ENCODE measurements at places on chromosomes 1 and 21. TPM values are rescaled to one million over a fixed set of nuclear protein-coding genes. Genes with fewer than 3 reads are reported as not detected.

GRCh38 chr21:42027822-42028765 lies 17.9 kb upstream of the ZBTB21 start:
- DNase-seq, result peak; percentile 43
- H3K27ac ChIP-seq, result no peak overlapping the region
- H3K4me3 ChIP-seq, result no peak overlapping the region
- no peaks in the 10 kb centered on the region for H3K36me3 ChIP-seq

DNA sequence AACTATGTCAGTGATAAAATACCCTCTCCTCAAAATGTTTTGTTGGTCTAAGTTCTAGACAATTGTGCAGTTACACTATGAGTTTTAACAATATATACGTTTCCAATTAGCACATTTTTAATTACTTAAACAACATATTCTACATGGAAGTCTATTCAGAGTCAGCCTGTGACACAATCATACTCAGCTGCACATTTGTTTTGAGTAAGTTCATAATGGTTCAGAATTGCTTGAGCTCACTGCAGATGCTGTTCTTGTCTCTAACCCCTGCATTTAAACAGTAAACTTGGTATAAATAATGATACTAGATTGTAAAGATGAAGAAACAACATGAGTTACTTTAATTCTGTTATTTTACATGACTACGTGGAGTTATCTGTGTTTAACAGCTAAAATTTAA lies 30.6 kb downstream of the CDKN2C start:
- H3K27ac ChIP-seq, result no peak overlapping the region
- no peak for DNase-seq
- no peak overlapping the region for H3K4me3 ChIP-seq

- peak overlapping the region; percentile 50 for H3K4me3 ChIP-seq
- H3K36me3 ChIP-seq, result no peaks in the 10 kb centered on the region
- no peaks in the 10 kb centered on the region for H3K27me3 ChIP-seq
These were observed 120.7 kb upstream of the JUN start for GRCh38 chr1:58904299-58905125.

Gene ABCB10
- 21.3 TPM for total RNA-seq

Gene SLC25A34
- total RNA-seq, result 12.1 TPM

DNA sequence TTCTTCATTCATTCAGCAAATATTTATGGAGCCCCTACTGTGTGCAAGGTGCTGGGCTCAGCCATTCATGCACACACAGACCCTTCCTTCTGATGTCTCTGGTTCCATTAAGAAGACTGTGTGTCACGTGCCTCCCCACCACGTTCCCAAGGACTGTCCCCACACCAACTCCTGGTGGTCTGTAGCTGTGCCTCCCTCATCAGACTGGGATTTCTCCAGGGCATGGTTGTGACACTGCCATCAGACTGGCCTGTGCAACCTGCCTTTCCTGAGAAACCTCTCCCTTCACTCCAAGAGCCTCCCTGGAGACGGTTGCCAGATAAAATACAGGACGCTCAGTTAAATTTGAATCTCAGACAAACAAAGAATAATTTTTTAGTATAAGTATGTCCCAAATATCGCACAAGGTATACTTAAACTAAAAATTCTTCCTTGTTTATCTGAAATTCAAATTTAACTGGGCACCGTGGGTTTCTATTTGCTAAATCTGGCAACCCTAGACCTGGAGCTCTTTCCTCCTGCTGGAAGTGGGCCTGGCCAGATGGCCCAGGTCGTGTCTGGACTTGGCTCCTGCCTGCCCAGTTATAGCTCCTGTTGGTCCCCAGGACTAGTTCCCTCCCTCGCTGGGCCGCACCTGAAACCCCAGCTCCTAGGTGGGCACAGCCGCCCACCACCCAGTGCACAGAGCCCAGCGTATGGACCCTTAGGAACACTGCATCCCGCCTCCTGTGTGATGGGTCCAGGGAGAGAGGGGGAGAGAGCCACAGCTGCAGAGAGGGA lies 76.9 kb downstream of the RAP1GAP start:
- no peak overlapping the region for H3K4me3 ChIP-seq
- H3K36me3 ChIP-seq, result no peaks in the 10 kb centered on the region
- no peaks in the 10 kb centered on the region for H3K27me3 ChIP-seq
- DNase-seq, result no peak
- no peak overlapping the region for H3K27ac ChIP-seq
- H3K4me1 ChIP-seq, result peaks cover 2% of the 10 kb centered on the region

GRCh38 chr1:64114012-64114525 lies 89.4 kb upstream of the UBE2U start:
- H3K36me3 ChIP-seq, result no peaks in the 10 kb centered on the region
- H3K4me1 ChIP-seq, result no peaks in the 10 kb centered on the region
- no peaks in the 10 kb centered on the region for H3K27me3 ChIP-seq
- no peak overlapping the region for H3K27ac ChIP-seq

GRCh38 chr1:169059421-169059820 lies 47.1 kb upstream of the ATP1B1 start:
- H3K27me3 ChIP-seq, result no peaks in the 10 kb centered on the region
- DNase-seq, result no peak
- H3K36me3 ChIP-seq, result no peaks in the 10 kb centered on the region
- no peak overlapping the region for H3K4me3 ChIP-seq
- H3K27ac ChIP-seq, result no peak overlapping the region

DNA sequence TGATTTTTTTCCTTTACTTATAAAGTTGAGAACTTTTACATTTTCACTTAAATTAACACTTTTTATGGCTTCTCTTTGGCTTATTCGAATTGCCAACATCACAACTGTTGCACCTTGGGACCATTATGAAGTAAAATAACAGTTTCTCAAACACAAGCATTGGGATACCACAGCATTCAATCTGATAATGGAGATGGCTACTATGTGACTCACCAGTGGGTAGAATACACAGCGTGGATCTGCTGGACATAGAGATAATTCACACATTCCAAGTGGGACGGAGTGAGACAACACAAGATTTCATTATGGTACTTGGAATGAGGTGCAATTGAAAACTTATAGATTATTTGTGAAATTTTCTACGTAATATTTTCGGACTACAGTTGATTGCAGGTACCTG lies 68.0 kb downstream of the ADAMTS1 start:
- no peak for DNase-seq
- no peak overlapping the region for H3K4me3 ChIP-seq
- H3K27ac ChIP-seq, result no peak overlapping the region
- no peaks in the 10 kb centered on the region for H3K4me1 ChIP-seq

GRCh38 chr1:18475234-18475905 lies 5.4 kb upstream of the KLHDC7A start:
- H3K27ac ChIP-seq, result no peak overlapping the region
- no peak overlapping the region for H3K4me3 ChIP-seq
- DNase-seq, result peak; percentile 5
- H3K27me3 ChIP-seq, result no peaks in the 10 kb centered on the region
- no peaks in the 10 kb centered on the region for H3K36me3 ChIP-seq

GRCh38 chr21:38802050-38803026 lies 3.4 kb upstream of the ETS2 start:
- no peaks in the 10 kb centered on the region for H3K27me3 ChIP-seq
- H3K36me3 ChIP-seq, result no peaks in the 10 kb centered on the region

DNA sequence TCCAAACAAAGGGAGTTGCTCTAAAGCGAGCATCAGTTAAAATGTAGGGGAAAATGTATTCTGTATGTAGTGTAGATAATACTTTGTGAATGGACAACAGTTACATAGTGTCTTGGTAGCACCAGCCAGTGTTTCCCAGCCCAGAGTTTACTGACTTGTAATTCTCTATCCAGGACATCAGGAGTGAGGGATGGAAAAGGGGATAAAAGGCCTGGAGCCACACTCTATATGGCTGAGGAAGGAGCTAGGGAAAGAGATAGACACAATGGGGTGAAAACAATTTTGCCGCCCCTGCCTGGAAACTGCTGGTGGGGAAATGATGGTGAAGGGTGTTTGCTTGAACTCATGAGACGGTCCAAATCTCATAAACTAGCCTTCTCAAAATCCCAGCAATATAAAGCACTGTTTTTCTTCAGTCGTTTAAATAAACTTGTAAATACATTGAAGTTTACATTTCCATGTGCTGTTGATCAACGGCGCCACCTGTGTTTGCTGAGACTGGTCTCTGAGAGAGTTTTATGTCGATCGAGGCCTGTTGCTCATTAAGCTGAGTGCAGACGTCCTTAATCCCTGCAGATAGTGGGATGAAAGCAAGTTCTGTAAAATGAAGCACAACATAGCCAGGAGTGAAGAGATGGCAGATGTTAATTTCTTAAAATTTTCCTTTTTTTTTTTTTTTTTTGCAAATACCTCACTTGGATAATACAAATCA lies 27.9 kb upstream of the AGO1 start:
- no peak for DNase-seq
- H3K27me3 ChIP-seq, result no peaks in the 10 kb centered on the region
- peaks cover 53% of the 10 kb centered on the region for H3K36me3 ChIP-seq
- H3K27ac ChIP-seq, result no peak overlapping the region
- H3K4me3 ChIP-seq, result no peak overlapping the region
- no peaks in the 10 kb centered on the region for H3K4me1 ChIP-seq

Gene BACE2
- total RNA-seq, result 15.1 TPM

DNA sequence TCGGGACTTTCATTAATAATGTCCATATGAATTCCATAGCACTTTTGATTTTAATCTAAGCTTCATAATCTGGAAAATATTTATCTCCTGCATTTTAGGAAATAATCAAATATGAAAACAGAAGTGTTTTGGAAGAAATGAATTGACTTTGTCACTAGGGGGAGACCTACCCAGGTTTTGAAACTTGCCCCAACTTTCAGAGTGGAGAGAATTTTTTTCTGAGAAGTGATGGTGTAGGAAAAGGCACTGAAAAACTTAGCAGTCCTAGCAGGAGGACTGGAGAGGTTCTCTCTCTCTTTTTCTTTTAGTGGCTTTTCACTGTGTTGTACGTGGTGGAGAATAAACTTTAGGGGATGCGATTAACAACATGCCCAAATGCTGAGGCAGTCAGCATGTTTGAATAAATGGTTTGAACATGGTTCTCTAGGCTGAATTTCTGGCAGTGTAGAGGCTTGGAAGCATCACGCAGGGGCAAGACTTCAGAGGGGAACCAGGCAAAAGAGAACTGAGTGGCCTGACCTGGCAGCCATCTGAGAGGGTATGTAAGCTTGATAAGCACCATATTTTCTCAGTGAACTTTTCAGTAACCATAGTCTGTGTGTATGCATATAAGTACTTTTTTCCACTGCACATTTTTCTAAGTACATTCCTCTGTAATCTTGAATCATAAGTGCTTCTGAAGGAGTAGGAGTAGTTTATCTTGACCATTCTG lies 68.3 kb upstream of the NEK7 start:
- H3K36me3 ChIP-seq, result no peaks in the 10 kb centered on the region
- no peaks in the 10 kb centered on the region for H3K27me3 ChIP-seq
- DNase-seq, result peak; percentile 24
- no peaks in the 10 kb centered on the region for H3K4me1 ChIP-seq
- no peak overlapping the region for H3K27ac ChIP-seq

Gene HPDL
- total RNA-seq, result 0.30 TPM

DNA sequence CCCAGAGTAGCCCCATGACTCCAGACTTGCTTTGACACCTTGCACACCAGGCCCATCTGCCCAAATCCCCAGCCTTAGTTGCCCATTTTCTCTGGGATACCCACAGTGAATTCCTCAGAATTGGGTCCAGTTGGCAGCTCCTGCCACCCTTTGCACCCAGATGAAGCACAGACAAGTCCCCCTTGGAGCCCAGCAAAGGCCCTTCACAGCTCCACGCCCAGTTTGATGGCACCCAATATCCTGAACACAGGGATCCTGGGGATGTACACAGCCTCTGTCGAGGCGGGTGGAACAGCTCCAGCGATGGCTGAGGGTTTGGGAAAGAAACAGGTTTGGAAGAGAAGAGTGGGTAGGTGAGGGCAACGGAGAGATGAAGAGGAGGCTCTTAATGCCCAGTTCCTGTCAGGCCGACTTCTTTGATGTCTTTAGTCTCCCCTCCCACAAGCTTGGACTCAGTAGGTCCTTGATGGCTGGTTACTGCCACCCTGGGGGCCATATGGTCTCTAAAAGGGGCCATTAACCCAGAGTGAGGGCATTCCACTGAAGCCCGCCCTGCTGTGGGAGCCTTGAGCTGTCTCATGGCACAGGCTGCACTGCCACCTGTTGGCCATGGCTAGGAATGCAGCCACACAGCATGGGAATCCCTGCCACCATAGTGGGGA lies 21.7 kb downstream of the TMEM53 start:
- H3K4me3 ChIP-seq, result no peak overlapping the region
- peaks cover 17% of the 10 kb centered on the region for H3K36me3 ChIP-seq
- DNase-seq, result peak; percentile 80
- H3K27ac ChIP-seq, result no peak overlapping the region
- H3K27me3 ChIP-seq, result no peaks in the 10 kb centered on the region
- no peaks in the 10 kb centered on the region for H3K4me1 ChIP-seq

GRCh38 chr1:158084747-158085146 lies 91.3 kb downstream of the KIRREL1 start:
- no peaks in the 10 kb centered on the region for H3K36me3 ChIP-seq
- H3K27me3 ChIP-seq, result no peaks in the 10 kb centered on the region
- DNase-seq, result no peak
- H3K4me1 ChIP-seq, result no peaks in the 10 kb centered on the region
- H3K4me3 ChIP-seq, result no peak overlapping the region
- no peak overlapping the region for H3K27ac ChIP-seq

DNA sequence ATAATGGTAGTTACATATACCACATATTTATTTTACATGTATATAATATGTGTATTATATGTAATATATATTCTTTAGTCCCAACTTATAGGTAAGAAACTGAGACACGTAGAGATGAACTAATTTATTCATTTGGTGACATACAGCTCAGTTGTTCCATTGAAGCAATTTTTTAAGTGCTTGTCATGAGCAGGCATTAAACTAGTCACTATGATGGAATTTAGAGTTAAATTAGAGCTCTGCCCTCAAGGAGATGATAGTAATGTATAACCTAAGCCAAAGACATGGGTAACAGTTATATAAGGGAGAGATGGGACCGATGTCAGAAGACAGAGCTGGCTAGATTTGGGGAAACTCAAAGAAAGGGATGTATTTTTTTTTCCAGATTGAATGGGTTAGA lies 83.0 kb downstream of the ST6GALNAC5 start:
- no peak overlapping the region for H3K27ac ChIP-seq
- H3K36me3 ChIP-seq, result no peaks in the 10 kb centered on the region
- no peaks in the 10 kb centered on the region for H3K4me1 ChIP-seq

- peaks cover 17% of the 10 kb centered on the region for H3K36me3 ChIP-seq
- H3K4me1 ChIP-seq, result no peaks in the 10 kb centered on the region
- no peaks in the 10 kb centered on the region for H3K27me3 ChIP-seq
These were observed 11.2 kb upstream of the RAP1GAP start for GRCh38 chr1:21680381-21680780.

- no peak overlapping the region for H3K27ac ChIP-seq
- no peak overlapping the region for H3K4me3 ChIP-seq
- DNase-seq, result no peak
- no peaks in the 10 kb centered on the region for H3K27me3 ChIP-seq
- H3K4me1 ChIP-seq, result no peaks in the 10 kb centered on the region
- no peaks in the 10 kb centered on the region for H3K36me3 ChIP-seq
These were observed 74.4 kb downstream of the HMCN1 start for GRCh38 chr1:185808631-185809030.

Gene OR2L8
- not detected for total RNA-seq

Gene PGLYRP3
- not detected for total RNA-seq

Gene GPA33
- total RNA-seq, result 0.89 TPM
